Stimulated activated CD4-positive, alpha-beta T cell treated with anti-CD3 and anti-CD28 coated beads, Interleukin-4, amount 100 ng/mL, for 1 hour (primary cell): ENCODE measurements at places on chromosomes 2 and 18.

DNA sequence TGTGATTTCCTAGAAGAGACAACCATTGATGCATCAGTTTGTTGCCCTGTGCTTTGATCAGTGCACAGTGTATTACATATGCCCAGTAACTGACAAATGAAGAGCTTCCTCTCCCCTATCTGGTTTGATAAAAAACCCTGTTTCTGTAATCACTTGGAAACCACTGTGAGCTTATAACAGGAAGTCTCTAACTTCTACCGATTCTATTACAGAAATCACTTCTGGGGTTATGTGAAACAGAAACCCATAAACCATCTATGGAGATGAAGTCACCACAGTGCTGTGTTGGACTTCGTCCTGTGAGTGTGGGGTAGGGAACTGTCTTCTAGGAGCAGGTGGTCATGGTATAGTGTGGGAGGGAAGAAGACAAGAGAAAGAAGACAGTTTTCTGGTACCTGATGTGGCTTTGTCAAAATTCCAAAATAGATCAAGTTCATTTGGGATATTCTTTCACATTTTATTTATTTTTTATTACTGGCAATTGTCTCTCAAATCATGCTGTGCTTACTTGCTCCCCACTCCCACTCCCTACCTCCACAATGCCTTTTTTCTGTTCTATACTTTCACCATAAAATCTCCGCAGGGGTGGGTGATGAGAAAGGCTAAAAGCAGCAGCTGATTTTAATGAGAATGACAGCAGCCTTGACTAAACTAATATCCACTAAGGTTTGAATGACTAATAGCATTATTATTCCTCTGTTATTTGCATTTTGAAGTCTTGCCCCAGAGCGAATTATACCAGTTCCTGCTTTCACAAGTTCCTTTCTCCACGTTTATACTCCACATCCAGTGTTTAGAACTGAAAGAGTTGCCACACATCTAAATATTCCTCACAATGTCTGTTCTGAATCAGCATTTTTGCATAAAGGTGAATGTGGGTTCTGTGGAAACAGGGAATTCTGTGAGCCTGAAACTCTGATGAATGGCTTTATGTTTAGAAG is 41.7 kb upstream of the RND3 start:
- DNase-seq: no peak

- DNase-seq: no peak
Observed at GRCh38 chr18:46705521-46705920, 48.5 kb upstream of the LOXHD1 start.

- no peak for DNase-seq
Observed at GRCh38 chr2:189782221-189782671, 1.9 kb downstream of the ORMDL1 start.

DNA sequence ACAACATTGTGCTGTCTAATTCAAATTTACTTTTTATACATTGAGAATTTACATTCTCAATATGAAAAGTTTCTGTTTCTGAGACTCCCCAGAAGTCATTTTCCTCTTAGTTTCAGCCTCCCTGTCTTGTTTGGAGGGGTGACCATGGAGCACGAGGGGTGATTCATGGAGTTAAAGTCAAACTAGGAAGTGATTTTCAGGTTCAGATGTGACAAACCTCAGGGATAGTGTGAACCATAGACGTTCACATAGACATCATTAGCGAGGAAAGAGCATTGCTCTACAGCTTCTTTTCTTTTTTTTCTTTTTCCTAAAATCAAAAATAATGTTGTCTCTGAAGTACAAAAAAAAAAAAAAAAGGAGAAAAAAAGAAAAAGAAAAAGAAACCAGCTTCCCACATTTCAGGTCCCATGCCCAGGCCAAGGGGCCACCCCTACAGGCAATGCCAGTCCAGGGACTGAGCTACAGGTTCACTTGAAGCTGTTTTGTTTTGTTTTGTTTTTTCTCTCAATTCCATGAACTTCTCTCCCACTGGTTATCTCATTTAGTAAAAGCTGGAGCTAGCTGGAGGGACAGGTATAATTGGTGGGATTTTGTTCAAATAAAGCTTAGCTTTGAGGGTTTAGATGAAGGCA is 18.1 kb upstream of the LCLAT1 start:
- no peak for DNase-seq

DNA sequence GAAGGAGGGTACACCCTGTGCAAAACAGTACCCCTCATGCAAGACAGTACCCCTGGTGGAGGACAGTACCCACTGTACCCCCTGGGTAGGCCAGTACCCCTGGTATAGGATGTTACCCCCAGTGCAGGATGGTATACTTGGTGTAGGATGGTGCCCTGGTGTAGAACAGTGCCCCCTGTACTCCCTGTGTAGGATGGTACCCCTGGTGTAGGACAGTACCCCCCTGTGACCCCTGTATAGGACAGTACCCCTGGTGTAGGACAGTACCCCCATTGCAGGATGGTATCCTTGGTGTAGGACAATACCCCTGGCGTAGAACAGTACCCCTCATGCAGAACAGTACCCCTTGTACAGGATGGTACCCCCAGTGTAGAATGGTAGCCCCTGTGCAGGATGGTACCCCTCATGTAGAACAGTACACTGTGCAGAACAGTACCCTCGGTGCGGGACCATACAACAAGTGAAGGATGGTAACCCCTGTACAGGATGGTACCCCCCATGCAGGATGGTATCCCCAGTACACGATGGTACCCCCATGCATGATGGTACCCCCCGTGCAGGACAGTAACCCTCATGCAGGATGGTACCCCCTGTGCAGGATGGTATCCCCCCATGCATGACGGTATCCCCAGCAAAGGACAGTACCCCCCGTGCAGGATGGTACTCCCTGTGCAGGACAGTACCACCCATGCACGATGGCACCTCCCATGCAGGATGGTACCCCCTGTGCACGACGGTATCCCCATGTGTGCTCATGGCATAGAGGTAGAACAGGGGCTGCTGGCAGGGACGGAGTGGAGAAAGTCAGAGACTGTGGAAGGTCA is 248.0 kb downstream of the DCDC2C start:
- DNase-seq: no peak

- DNase-seq: no peak
Observed at GRCh38 chr2:2271469-2271941, 59.6 kb downstream of the MYT1L start.

DNA sequence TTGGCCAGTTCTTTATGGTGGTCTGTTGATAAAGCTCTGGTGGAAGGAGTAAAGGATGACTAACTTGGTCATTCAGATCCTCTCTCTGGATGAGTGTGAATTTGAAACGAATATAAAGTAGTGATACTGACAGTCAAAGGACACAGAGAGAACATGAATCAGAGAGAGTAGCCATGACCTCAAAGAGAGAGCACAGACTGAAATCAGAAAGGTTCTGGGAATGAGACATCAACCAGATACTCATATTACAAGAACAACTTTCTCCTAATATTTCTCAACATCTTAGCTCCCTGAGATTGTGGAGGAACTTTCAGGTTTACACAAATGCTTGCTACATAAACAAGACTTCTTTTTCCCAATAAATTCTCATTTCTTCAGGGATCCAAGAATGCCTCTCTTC is 849.1 kb upstream of the CHAC2 start:
- no peak for DNase-seq

DNA sequence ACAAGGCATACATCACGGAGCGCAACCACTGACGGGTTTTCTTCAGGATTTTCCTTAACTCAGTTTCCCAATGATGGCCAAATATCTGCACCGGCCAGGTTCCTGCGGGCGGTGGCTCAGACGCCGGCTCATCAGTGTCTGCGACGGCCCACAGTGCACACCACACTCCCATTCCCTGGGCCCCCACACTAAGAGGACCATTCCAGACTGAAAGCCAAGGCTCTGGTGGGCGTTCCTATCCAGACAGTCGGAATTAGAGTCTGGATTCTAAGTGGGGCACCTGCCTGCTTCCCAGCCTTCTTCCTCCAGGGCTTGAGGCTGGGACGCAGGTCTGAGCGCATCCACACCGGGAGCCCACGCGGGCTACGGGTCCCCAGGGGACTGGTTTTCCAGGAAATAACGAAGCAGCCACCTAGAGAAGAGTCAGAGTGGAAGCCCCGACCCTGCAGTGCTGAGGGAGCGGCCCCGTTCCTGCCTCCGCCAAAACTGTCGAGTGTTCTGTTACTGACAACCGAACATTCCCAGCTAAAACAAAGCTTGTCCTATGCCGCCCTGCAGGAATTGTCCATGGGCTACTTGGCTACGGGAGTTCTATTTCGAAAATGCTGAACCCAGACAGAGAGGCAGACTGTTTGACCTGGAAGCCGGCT is 75.3 kb downstream of the TMEM18 start:
- no peak for DNase-seq

DNA sequence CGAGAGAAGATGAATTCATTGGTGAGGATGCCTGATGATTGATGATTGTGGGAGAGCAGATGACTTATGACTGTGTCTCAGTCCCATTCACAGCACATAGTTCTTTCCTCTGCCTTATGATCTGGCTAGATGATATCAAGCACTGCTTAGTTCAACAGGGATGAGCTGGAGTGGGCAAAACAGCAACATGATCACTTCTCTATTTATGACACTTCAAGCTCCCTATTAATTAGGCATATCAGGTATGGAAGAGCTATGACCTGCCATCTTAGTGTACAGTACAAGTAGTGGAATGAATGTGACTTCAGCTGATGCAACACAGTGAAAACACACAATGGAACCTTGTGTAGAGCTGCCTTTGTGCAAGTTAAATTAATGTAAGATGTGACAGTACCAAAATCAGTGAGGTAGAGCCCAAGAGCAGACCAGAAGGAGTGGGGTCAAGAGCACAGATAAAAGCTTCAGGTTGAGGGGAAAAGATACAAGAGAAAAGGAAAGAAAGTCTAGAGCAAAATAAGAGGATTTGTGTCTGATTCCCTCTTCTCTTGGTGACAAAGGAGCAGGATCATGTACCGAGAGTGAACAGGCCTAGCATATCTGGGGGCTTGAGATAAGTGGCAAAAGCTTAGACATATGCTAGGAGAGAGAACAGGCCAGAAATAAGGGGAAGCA is 93.0 kb upstream of the MYO3B start:
- DNase-seq: no peak

GRCh38 chr2:37583867-37584266 is 87.6 kb downstream of the CDC42EP3 start:
- DNase-seq: no peak

DNA sequence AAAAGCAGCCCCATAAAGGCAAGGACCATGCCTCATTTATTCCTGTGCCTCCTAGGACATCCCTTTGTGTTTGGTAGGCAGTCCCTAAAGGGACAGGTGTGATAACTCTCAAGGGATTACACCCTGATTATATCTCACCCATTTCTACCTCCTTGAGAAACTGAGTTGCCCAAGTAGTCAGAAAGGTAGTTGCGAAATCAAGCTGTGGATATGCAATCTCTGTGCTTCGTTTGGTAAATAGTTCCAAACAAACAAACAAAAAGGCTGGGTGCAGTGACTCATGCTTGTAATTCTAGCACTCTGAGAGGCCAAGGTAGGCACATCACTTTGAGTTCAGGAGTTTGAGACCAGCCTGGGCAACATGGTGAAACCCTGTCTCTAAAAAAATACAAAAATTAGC is 100.2 kb upstream of the ARL5A start:
- no peak for DNase-seq
